IPS-NIHi11 (cell line): ENCODE measurements at places on chromosomes 7 and 10.

DNA sequence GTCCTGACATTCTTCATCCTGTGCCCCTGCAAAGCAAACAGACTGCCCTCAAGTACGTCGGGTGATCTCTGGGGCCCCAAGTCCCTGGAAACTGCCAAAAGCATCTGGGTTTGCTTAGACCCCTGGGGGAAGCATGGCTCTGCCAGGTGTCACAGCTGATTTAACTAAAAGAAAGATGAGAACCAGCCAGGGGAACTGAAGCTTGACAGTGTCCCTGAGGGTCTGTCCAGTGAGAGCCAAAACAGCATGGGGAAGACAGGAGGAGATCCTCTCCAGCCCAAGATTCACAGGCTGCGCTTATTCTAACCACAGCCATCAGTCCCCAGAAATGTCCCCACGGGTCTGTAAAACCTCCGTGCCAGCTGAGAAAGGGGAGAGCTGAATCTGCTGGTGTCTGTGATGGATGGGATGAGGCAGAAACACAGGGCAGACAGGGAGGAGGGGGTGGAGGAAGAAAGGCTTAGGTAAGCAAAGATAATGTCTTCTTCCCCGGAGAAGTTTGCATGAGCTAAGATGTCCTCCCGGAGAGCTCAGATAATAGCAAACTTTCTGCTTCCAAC, 21.3 kb downstream of the CCDC3 start:
- no peak for DNase-seq

DNA sequence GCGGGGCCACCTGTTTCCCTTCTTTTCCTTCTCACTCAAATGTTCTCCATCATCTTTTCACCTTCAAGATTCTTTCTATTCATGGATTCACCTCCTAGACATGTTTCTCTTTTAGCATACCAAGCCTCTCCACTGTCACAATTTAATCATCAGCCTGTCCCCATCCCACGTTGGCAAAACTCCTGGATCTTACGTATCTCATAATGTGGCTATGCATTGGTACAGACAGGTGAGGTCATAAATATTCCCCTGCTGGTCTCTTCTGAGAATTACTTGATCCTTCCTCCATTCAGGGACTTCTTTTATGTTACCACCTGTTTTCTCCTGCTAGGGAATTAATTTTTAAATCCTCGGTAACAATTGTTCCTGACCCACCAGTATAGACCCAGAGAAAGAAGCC, 262.6 kb upstream of the NEBL start:
- DNase-seq, result no peak

- no peak for DNase-seq
Measured at GRCh38 chr7:101650579-101651081, 21.5 kb upstream of the MYL10 start.

GRCh38 chr10:129381741-129382140, 85.3 kb upstream of the MGMT start:
- DNase-seq, result no peak

DNA sequence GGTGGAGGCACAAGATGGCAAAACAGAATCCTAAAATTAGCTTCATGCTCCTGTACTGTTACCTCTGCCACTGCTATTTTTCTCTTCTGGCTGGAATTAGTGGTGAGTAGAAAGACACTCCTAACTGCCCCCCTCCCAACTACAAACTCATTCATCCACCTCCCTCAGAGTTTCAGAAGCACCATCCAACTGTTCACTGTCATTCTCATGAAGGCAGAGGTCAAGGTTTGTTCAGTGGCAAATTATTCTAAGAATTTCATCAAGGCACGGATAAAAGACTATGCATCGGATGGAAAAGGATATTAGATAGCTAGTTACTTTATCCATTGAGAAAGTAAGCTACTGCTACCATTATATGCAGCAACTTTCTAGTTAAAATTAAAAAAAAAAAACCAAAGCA, 59.7 kb downstream of the LRGUK start:
- DNase-seq, result no peak

DNA sequence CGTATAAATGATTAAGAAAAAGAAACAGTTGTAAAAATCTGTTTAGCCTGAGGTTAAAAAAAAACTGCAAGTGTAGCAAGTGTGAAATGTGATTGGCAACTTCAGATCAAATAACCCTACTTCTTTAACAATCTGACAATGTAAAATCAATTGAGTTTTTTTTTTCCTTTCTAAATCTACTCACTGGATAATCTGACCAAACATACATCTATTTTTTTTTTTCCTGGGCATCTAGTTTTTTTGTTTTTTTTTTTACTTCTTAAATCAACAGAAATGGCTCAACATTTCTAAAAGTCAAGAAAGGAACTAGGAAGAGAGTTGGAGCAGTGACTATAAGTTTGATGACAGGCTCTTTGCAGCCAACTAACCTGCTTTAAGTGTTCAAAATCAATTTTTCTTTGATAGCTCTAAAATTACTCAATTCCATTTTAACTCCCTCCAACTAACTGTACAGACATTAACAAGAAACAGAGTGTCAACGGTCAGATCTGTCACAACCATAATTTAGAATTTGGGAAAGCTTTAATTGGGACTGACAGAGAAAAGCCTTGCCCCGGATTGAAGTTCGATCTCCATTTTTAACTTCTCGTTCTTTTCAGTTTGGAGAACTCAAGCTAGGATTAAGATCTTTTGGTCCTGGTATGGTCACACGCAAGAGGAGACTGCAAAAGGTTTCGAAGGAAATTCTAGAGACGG, 1.2 kb downstream of the ARL3 start:
- no peak for DNase-seq

GRCh38 chr7:135467207-135467711, 42.6 kb downstream of the CNOT4 start:
- no peak for DNase-seq

GRCh38 chr10:93503075-93503474, 6.7 kb downstream of the CEP55 start:
- no peak for DNase-seq

GRCh38 chr10:58373442-58373827, 11.8 kb upstream of the TFAM start:
- DNase-seq, result no peak

DNA sequence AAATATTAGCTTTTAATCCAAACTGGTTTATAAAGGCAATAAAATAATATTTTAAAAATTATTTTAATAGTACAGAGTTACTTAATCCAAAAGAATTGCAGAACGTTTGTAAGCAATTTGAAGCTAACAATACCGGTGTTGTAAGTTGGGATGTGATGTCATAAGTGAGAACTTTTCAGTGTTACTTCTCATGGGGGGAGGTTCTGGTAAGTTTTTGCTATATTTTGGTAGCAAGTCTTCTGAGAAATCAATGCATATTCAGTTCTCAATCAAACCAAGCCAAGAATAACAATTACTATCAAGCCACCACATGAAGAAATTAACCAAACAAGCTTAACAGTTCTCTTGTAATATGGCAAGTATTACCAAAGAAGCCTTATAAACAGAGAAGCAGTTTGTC, 147.1 kb upstream of the ASAH2 start:
- no peak for DNase-seq

DNA sequence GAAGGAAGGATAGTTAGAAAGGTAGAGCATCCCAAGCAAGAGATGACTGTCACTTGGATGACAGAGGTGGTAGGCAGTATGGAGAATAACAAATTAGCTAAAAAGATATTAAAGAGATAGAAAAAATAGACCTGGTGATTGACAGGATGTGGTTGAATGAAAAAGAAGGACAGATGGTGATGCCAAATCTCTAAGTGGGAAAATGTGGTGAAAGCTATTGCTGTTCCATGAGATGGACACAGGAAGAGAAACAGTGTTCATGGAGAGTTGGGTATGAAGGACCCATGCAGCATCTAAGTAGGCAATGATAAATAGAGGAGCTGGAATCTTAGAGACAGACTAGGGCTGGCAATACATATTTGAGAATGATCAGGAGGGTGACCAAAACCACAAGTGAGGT, 30.7 kb downstream of the FAM13C start:
- no peak for DNase-seq

DNA sequence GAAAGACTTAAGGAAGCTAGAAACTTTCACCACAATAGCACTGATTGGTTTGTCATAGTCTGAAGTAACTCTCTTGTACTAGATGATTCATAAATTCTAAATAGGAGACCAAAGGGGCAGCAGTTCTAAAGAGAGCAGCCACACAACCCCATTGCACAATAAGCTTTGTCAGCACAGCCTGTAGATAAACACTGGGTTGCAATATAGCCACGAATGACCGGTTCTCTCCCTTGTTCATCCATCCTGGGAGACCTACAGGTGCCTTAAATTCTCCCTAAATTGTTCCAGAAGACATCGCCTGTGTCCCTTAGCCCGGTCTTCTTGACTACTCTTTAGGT, 167.0 kb downstream of the SNX13 start:
- DNase-seq, result no peak

DNA sequence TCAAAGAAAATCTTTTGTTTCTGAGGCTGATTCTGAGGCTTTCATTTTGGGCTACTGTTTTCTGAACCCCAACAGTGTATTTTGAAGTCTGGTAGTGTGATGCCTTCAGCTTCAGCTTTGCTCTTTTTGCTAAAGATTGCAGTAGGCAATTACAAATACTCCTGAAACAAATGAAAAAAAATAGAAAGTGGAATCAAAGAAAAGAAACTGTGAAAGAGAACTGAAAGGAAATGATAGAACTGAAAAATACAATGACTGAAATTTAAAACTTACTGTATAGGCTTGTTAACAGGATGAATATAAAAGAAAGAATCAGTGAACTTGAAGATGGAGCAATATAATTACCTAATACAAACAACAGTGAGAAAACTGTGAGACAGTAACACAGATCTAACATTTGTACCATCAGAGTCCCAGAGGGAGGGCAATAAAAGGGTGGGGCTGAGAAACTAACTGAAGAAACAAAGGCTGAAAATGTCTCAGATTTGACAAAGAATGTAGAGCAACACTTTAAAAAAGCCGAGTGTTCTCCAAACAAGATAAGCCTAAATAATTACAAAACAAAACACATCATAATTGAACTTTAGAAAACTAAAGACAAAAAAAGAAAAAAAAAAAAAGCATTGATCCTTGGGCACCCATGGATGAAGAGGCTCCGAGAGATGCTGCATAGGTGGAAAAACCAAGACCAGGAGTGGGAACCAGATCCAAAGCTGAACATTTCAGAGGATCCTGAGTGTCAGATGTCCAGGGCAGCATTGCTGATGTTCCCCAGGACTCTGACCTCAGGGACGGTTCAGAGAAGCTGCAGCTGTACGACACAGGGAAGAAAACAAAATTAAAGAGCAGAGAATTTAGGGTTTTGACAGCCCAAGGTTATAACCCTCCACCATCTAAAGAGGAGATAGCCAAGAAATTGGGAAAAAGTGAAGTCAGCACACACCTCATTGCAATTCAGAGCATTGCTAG, 223.2 kb upstream of the IGFBP3 start:
- DNase-seq, result no peak

DNA sequence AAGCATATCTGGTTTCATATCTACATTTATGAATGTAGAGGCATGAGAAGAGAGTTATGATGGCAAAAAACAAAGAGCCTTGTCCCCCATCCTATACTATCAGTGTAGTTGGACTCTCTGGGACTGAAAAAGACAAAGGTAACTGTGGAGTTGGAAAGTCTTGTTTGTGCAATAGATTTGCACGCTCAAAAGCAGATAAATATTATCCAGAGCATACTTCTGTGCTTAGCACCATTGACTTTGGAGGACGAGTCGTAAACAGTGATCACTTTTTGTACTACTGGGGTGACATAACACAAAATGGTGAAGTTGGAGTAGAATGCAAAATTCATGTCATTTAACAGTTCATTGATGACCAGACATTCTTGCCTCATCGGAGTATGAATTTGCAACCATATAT, 85.2 kb upstream of the EGFR start:
- DNase-seq, result no peak

GRCh38 chr10:53127686-53128085, 355.1 kb upstream of the MBL2 start:
- DNase-seq, result no peak

GRCh38 chr7:79377097-79377496, 76.4 kb downstream of the MAGI2 start:
- DNase-seq, result no peak

GRCh38 chr7:130048906-130049305, 2.3 kb downstream of the ZC3HC1 start:
- DNase-seq, result no peak
